ENCODE measurements at places on chromosomes 6 and 20.
A peak's percentile ranks its signal among the peaks of the same experiment; 100 is the strongest.

DNA sequence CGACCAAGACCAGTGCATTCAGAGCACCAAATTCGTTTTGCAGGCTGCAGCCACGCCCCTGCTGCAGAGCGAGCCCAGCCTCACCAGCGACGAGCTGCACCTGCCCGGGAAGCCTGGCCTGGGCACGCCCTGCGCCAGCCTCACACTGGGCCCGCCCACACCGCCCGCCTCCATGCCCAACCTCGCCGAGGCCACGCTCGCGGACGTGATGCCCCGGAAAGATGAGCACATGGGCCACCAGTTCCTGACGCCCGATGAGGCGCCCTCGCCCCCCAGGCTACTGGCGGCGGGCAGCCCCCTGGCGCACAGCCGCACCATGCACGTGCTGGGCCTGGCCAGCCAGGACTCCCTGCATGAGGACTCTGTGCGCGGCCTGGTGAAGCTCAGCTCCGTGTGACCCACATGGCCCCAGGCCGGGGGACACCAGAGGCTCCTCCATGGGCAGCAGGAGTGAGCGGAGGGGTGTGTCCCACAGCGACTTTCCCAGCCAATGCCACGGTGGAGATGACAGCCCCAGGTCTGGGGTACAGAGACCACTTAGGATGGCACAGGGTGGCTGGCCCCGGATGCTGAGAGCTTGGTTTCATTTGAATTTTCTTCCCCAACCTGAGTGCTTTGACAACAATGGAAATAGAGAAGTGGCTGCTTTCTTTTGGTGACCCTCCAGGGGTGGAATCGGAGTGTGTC lies 150.2 kb upstream of the SNX9 start:
- DNase-seq: no peak

DNA sequence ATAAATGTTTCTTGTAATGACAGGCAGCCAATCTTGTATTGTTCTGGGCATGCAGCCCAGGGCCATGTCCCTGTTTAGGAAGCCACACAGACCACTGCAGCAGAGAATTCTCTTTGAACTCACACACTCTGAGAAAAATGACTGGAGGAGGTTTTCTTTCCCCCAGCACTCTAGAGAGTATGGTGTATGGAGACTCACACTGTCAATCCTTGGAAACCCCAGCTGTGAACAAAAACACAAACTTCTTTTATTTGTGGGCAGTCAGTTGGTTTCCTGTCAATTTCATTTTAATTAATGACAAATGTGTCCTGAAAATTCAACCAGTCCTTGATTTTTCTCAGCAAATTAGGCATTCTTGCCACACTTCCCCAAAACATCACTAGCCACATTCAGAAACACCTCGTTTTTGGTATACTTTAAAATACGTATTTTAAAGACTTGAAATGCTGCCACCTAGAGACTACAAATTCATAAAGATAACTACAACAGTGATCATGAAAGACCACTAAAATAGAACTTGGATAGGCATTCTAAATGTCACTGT lies 52.9 kb upstream of the UFL1 start:
- no peak for DNase-seq

GRCh38 chr20:36217226-36217625 lies 19.1 kb upstream of the AAR2 start:
- no peak for DNase-seq

DNA sequence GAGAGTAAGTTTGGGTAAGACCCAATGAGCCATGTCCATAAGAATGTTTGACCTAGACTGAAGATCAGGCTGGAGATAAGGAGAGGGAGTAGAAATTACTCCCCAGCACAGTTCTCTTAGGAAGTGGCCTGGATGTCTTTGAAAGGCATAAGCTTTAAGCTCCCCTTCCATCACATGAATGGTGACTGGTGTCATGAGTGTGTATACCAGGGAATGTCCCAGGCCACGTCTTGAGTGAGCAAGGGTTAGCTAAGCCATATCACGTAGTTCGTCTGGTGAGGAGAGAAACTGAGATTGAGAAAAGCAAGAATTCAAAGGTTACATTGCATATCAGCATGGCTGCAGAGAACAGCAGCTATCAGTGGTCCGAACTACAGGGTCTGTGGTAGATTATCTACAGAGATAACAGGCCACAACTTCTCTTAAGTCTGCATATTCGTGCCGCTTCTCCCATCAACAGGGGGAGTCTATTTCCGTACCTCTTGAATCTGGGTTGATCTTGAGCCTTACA lies 60.1 kb upstream of the BMP2 start:
- DNase-seq: no peak

GRCh38 chr6:115865914-115866313 lies 194.8 kb downstream of the FRK start:
- DNase-seq: no peak

- no peak for DNase-seq
Measured at GRCh38 chr6:11424395-11425034, 113.0 kb upstream of the TMEM170B start.

DNA sequence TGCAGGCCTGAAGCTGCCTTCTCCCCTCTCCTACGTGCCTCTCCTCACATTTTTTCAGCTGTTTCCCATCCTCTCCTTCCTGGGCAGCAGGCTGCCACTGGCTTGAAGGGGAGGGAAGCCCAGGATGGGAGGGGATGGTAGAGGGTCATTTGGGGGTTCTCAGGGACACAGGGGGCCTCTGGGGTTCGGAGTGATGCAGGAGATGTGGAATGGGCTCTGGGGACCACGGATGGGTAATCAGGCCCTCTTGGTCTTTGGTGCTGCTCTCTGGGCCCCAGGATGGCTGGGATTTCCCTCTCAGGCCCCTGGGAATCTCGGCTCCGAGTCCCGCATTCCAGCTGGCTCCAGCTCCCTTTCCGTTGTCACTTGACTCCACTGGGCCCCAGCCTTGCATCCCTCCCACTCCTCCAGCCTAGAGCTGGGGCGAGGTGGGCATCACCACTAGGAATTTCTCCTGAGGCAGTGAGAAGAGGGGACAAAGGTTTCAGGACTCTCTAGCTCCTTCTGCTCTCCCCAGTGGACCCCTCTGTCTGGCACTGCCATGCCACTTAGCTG lies 2.0 kb upstream of the DDR1 start:
- DNase-seq: no peak

GRCh38 chr6:82525775-82526495 lies 162.3 kb downstream of the TPBG start:
- no peak for DNase-seq

GRCh38 chr6:15653581-15653980 lies 9.2 kb downstream of the DTNBP1 start:
- DNase-seq: no peak

- no peak for DNase-seq
Measured at GRCh38 chr6:68196645-68197044, 438.4 kb upstream of the ADGRB3 start.

GRCh38 chr6:139863346-139863745 lies 488.9 kb upstream of the CITED2 start:
- no peak for DNase-seq

GRCh38 chr6:76682842-76683241 lies 610.4 kb upstream of the IMPG1 start:
- DNase-seq: no peak

- no peak for DNase-seq
Measured at GRCh38 chr6:20722455-20722854, 188.2 kb downstream of the CDKAL1 start.

DNA sequence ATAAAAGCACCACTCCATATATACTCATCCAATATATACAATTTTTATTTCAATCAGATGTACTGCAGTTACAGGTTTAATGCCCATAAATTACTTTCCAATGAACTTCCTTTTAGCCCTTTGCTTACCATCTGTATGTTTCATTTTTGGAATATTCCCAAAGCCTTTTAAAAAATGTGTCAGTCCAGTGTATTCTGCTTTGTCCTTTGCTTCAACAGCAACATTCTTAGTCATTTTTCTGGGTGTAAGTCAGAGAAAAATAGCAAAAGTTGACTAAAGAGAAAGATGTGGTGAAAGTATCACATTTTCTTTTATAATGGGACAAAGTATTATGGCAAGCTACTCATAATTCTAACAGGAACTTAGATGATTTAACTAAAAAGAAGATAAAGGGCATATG lies 15.2 kb downstream of the DSE start:
- DNase-seq: no peak

DNA sequence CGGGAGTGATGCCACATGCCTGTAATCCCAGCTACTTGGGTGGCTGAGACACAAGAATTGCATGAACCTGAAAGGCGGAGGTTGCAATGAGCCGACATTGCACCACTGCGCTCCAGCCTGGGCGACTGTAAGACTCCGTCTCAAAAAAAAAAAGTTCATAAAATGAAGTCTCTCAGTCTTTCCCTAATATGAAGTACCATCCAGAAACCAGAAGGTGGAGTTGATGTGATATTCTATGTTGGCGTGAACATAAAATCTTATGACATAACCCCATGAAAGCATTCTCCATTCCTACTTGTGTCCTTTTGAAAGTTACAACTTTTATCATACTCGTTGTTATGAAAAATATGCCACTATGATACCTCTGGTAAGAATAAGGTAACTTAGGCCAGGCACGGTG lies 5.7 kb downstream of the SOD2 start:
- DNase-seq: no peak

- no peak for DNase-seq
Measured at GRCh38 chr6:169795196-169795595, 43.8 kb downstream of the ERMARD start.

DNA sequence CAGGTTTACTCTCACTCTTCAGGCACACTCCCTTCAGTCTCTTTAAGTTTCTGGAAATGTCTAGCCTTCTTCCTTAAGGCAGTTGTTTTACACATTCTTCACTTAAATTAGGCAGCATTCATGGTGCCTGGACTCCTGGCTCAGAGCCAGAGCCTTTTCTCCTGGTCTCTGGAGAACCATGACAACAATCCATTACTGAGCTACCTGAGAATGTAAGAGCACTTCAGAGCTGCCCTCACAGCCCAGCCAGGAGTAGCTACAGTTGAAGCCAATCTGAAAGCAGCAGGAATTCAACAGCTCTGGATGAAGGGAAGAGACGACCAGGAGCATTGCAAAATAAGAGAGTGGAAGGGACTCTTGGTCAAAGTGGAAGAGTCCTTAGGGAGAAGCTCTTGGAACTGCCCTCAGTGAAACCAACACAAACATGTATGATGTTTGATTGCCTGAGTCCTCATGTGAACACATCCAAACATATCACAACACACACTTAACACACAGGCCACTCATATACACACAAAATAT lies 416.8 kb upstream of the SPTLC3 start:
- DNase-seq: no peak

DNA sequence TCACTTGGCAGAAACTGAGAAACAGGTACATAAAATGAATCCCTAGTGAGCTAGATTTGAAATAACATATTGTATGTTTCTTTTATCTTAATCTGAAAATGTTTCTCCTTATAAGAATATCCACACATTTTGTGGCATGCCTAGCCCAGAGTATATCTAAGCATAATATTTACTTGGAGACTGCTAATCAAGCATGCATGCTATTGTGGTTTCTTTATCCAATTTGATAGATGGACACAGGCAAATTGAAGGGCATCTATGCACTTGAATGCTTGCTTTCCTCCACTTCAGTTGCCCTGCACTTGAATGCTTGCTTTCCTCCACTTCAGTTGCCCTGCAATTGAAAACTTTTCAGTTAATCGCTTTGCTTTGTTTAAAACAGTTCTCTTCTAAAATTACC lies 729.8 kb downstream of the TBC1D32 start:
- no peak for DNase-seq

GRCh38 chr20:58691773-58692578 lies 624 bp upstream of the NPEPL1 start:
- peak; percentile 90 for DNase-seq

DNA sequence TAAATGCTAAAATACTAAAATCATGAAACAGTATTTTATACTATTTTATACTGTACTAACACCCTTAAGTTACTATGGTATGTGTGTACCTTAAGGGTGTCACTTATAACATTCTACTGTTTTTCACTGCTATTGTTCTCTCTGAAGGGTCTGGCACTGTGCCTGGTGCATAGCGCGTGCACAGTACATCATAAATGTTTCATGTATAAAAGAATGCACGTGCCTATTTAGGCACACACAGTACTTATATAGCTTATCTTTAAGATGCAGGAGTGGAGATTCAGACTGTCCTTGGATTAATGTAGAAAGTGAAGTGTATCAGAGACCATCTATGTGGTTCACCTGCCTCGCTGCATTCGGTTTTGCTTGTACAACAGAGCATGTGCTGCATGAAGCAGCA lies 64.0 kb upstream of the SGK1 start:
- no peak for DNase-seq

- no peak for DNase-seq
Measured at GRCh38 chr6:146943664-146944063, 260.6 kb upstream of the STXBP5 start.

GRCh38 chr20:18541741-18542140 lies 25.5 kb upstream of the SMIM26 start:
- no peak for DNase-seq

DNA sequence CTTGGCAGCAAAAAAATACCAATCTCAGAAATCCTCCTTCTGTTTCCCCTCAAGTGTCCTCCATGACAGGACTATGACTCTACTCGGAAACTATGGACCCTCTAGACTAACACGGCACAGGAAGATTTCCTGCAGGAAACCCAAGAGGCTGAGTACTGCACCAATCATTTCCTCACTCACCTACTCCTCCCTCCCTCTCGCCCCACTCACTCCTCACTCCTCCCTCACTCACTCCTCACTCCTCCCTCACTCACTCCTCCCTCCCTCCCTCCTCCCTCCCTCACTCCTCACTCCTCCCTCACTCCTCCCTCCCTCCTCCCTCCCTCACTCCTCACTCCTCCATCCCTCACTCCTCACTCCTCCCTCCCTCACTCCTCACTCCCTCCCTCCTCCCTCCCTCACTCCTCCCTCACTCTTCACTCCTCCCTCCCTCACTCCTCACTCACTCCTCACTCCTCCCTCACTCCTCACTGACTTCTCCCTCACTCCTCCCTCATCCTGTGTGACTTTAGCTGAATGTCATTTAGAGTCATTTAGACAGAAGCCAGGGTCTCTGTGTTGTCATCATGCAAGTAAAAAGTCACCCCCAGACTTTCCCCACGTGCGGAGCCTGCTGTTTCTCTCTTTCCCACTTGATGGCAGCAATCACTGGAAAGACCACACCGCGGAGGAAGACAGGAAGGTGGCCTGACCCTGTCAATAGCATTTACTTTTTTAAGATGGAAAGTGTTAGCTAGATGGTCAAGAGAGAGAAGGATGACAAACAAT lies 226.8 kb upstream of the PDE10A start:
- DNase-seq: no peak

DNA sequence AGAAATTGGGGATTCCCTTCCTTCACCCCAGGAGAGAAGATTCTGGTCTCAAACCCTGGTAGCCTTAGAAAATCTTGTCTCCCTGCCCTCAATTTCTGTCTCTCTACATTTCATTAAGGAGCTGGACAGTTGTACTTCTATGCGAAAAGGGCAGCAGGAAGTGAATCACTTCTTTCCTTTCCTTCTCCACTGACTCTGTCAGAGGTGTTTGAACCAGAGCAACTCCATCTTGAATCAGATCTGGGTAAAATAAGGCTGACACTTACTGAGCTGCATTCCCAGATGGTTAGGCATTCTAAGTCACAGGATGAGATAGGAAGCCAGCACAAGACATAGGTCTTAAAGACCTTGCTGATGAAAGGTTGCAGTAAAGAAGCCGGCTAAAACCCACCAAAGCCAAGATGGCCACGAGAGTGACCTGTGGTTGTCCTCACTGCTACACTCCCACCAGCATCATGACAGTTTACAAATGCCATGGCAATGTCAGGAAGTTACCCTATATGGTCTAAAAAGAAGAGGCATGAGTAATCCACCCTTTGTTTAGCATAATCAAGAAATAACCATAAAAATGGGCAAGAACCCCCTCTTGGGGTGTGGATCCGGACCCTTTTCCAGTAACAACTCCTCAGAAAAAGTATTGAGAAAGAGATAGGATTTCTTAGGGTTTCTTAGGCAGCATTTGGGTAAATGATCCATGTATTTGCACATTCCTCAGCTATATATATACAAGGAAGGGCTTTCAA lies 95.8 kb upstream of the PLCB4 start:
- no peak for DNase-seq

All from Right ventricle myocardium inferior (tissue), 1 donor.